ENCODE measurements at places on chromosomes 5 and 9.

DNA sequence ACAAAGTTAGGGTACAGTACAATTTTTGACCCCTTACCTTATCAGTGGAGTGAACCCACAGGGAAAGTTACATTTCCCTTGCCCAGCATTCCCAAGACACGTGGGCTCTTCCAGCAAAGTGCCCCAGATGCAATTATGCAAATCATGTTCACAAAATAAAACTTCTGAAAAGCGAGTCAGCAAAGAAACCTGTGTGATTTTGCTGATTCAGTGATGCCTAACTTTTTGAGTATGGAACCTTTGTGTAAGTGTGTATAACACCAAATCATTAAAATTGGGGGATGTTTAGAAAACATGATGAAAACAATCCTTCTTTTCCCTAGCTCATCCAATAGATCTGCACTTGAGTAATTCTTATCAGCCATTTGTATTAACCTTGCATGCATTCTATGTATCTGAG is 52.6 kb downstream of the SH3RF2 start:
- DNase-seq: no peak

DNA sequence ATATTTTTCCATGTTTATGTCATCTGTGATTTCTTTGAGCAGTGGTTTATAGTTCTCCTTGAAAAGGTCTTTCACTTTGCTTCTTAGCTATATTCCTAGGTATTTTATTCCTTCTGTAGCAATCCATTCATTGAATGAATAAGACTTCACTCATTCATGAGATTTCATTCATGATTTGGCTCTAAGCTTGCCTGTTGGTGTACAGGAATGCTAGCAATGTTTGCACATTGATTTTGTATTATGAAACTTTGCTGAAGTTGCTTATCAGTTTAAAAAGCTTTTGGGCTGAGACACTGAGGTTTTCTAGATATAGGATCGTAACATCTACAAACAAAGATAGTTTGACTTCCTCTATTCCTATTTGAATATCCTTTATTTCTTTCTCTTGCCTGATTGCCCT is 15.9 kb downstream of the RLN2 start:
- DNase-seq: no peak

GRCh38 chr9:37905776-37906175 is 1.8 kb upstream of the SLC25A51 start:
- no peak for DNase-seq

- DNase-seq: no peak
Observed at GRCh38 chr9:4386819-4387218, 87.0 kb upstream of the GLIS3 start.

DNA sequence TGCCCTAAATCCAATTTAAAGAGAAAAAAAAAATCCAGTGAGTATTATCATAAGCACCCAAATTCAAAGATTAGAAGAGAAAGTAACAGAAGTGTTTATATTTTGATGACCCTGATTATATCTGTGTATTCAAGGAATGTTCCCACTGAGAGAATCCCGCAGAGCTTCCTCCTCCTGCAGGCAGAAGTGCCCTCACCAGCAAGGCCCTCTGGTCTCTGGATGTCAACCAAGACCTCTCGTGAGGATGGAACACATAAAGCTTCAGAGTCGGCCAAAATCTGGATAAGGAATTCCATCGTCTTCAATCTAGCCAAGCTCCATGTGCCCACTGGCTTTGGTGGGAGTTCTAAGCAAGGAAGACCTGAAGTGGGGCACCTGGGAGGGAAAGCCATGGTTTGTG is 18.1 kb downstream of the PTCH1 start:
- no peak for DNase-seq

GRCh38 chr5:17150531-17150930 is 66.9 kb upstream of the BASP1 start:
- no peak for DNase-seq

DNA sequence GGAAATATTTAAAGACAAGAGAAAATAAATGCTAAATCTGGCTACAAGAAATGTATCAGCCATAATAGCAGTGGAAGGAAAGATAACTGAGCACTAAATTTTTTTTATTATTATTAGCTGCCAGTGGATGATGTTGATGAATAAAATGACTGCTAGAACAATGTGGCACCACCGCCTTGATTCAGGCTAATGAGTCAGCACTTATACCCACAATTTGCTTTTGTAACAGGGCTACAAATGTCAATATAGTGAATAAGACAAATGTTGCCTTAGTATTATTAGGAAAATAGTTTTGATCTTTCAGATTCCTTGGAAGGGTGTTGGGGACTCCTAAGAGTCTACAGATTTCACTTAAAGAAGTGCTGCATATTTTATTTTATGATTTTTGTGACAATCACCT is 555.2 kb upstream of the GRAMD2B start:
- no peak for DNase-seq

DNA sequence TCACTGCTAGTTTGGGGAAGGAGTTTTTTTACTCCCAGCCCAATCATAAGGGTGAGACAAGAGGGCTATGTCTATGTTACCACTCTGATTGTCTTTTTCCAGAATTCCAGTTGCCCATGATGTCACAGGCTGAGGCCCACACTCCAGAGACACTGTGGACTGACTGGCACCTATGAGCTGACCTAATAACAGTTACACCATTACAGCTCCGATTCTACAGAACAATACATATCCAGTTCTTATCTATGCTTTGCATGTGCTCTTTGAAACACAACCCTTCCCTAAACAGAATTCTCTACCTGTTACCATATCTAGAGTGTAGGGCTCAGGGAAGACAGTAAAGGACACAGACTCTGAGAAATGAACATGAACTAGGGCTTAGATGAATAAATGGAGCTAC is 45.7 kb upstream of the ALDOB start:
- no peak for DNase-seq

DNA sequence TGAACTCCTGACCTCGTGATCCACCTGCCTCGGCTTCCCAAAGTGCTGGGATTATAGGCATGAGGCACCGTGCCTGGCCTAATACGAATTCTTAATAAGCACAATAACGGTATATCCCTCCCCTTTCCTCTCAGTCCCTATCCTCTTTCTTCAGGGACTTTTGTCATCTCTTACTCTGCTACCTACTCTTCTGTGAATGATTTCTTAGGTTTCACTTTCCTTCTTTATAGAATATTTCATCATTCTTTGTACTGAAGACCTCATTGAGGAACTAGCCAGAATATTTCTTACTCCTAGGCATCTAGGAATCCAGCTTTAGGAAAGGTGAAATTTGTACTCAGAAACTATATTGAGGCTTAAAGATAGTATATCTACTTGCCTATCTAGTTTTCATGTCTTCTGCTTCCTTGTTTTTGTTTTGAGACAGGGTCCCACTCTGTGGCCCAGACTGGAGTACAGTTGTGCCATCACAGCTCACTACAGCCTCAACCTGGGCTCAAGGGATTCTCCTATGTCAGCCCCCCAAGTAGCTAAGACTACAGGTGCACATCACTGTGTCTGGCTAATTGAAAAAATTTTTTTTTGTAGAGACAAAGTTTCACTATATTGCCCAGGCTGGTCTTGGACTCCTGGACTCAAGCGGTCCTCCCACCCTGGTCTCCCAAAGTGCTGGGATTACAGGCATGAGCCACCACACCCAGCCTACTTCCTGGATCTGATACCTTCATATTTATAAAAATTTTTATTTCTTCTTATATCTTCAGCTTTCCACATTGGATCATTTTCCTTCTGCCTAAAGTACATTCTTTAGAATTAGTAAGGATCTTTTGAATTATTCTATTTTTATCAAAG is 69.7 kb downstream of the GPBP1 start:
- no peak for DNase-seq

GRCh38 chr9:84435902-84436301 is 95.3 kb upstream of the SLC28A3 start:
- no peak for DNase-seq

DNA sequence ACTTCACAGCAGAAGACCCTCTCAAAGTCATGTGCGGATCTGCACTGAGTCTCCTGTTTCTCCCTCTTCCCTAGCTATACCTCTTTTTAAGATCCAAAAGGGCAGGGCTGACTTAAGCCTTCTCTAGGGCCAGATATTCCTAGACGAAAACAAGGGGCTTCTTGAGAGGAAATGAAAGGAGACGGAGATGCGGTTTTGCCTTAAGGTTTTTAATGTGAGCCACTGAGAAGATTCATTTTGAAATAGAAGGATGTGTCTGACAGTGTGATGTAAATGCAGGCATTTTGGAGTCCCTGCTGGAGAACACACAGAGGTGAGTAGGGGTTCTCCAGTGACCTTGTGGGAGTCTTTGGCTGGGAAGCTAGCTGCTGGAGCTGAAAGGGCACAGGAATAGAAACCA is 15.6 kb upstream of the IL12B start:
- no peak for DNase-seq

- no peak for DNase-seq
Observed at GRCh38 chr5:35618781-35619180, 1.1 kb downstream of the SPEF2 start.

- no peak for DNase-seq
Observed at GRCh38 chr5:52989781-52990527, 802 bp downstream of the ITGA2 start.

DNA sequence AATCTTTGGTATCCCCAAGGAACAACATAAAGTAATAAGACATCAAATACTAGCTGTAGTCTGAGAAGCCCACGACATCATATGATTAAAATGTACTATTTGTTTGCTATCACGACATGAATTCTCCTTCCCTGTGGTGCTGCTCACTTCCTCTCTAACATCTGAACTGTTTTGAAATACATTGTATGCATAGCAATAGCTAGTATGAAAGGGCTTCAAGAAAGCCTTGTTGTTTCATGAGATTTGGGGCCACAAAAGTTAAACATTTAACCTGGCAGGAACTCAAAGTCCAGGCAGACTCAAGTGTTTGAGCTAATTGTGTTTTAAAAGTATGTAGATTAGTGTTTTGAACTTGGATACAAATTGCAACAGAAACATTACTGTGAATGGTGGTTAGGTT is 237.4 kb upstream of the PTGER4 start:
- DNase-seq: no peak

DNA sequence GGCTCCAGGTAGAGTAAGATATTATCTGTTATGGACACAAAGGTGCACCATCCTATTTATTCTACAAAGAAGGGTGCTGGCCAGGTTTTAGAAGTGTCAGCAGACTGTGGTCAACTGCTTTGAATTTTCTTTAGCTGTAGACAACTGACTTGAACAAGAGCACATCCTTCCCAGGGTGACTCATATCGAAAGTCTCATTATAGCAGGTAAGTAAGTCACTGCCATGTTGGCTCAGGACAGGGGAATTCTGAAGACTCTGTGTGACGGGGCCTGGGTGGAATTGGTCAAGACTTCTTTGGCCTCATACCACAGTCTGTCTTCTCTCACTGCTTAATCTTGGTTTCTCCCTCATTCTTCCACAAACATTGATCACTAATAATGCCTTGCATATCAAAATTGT is 214.5 kb upstream of the CDH9 start:
- no peak for DNase-seq

- DNase-seq: no peak
Observed at GRCh38 chr5:21085791-21086190, 1097.8 kb upstream of the CDH18 start.

DNA sequence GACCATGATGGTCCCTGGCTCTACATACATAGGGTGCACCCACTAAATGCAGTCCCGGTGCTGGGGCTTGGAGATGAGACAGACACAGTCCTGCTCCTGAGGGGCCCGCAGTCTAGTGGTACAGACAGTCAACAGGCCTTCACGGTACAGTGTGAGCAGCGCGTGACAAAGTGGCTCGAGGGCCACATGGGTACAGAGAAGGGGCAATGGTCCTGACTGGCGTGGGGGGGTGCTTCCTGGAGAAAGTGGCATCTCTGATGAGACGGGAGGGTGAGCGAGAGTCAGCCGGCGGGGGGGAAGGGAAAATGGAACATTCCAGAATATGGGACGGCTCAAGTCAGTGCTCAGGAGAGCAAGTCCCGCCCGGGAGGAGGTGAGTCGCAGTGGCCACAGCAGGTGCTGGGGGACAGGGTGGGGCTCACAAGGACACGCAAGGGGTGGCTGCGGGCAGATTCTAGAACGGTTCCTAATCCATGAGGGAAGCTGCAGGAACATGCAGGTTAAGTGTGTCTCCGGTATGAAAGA is 38.0 kb downstream of the WHRN start:
- no peak for DNase-seq

GRCh38 chr5:35869685-35870277 is 13.1 kb downstream of the IL7R start:
- DNase-seq: no peak

DNA sequence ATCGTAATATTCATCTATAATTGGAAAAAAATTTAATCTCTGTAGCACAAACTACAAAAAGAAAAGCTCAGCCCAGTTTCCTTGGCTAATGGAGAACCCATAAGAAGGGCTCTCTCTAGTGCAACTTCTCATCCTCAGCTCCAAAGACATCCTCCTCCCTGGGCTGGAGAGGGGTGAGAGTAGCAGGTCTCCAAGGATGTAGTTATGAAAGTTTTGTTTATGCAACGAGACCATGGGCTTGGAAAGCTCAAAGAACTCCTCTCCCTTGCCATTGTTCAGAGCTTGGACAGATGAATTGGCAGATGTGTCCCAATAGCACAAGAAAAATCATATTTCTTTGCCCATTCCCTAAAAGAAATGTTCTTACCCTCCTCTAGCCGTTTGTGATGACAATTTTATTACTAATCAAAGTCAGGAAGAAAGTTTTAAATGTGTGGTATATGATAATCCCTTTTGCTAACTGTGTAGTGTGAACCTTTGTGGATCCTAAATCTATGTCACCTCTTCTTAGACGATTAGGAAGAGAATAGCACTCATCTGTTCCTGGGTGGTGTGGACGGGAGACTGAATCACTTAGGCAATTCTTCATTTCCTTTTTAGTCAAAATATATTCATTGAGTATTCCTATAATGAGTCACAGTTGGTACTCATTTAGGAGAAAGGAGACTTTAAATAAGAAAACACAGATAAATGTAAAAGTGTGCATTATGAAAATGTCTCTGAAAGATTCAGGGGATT is 52.2 kb downstream of the GARNL3 start:
- no peak for DNase-seq

DNA sequence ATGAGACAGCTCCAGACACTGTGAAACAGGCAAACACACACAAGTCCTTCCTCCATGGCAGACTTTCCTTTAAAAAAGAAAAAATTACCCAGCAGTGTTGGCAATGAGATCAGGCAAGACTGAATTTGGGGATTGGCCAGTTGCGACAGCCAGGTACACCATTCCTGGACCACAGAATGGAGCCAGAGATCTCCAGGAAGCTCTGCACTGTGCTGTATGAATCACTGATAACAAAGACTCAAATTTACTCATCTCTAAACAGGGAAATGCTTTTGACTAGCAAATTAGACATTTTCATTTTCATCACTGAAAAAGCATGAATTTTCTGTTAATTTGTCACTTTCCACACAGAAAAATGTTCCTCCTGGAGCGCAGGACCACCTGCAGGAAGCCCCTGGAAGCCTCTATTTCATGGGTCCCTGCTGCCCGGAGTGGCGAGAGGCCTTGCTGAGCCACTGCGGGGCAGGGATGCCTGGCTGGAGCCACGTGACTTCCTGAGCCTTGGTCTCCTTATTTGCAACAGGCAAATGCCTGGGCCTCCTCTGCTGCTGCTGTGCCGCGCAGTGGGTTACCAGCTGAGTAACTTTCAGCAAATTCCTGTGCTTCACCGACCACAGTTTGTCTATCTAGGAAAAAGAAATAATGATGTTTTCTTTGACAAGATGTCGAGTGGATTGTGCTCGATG is 185.9 kb upstream of the ZNF618 start:
- DNase-seq: no peak

Data from T follicular helper cell (primary cell).